ENCODE measurements at places on chromosomes 11 and 22.

- DNase-seq, result peak; percentile 82
Observed at GRCh38 chr22:46075764-46076531, 74.4 kb upstream of the PPARA start.

DNA sequence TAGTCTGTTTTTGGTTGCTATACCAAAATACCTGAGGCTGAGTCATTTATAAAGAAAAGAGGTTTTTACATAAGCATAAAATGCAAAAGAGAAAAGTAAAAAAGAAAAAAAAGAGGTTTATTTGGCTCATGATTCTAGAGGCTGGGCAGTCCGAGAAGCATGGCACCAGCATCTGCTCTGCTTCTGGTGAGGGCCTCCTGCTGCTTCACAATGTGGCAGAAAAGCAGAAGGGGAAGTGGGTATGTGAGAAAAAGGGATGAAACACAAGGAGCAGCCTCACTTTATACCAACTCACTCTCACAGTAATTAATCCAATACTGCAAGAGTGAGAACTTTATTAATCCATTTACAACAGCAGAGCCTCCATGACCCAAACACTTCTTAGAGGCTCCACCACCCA is 47.1 kb downstream of the MTNR1B start:
- no peak for DNase-seq

GRCh38 chr11:65884716-65885092 is 3.6 kb downstream of the FIBP start:
- peak; percentile 70 for DNase-seq

DNA sequence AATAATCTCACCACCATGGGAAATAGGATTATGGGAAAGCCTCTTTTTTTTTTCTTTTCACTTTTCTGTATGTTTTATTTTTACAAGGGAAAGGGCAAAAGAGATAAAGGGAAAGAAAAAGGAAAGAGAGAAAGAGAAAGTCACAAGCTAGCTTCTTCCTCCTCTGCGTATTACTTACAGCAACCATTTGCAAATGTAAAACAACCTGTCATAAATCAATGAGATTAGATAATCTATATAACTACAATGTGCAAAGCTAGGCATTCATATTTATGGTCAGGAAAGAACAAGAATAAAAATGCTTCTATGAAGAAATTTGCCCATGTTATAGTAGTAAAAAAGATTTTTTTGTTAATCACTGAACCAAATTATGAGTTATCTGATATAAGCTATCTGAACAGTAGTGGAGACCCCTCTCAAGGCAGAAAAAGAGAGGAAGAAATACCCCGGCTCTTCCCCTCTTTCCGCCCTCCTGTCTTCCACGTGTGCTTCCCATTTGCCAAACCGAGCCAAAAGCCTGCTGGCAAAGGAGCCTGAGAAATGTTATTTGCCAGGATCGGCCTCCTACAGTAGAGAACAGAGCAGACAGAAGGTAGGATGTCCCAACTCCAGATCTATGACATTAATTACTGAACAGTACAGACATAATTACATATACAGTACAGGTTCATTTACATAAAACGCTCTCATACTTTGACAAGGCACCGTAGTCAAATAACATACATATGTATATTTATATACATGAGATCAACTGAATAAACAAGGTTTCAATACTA is 50.2 kb downstream of the ARHGAP32 start:
- DNase-seq, result no peak

- DNase-seq, result no peak
Observed at GRCh38 chr11:95768521-95768920, 21.1 kb downstream of the FAM76B start.

- DNase-seq, result peak; percentile 50
Observed at GRCh38 chr22:30277547-30278344, 11.1 kb upstream of the OSM start.

GRCh38 chr11:34072832-34073231 is 21.3 kb downstream of the CAPRIN1 start:
- no peak for DNase-seq

DNA sequence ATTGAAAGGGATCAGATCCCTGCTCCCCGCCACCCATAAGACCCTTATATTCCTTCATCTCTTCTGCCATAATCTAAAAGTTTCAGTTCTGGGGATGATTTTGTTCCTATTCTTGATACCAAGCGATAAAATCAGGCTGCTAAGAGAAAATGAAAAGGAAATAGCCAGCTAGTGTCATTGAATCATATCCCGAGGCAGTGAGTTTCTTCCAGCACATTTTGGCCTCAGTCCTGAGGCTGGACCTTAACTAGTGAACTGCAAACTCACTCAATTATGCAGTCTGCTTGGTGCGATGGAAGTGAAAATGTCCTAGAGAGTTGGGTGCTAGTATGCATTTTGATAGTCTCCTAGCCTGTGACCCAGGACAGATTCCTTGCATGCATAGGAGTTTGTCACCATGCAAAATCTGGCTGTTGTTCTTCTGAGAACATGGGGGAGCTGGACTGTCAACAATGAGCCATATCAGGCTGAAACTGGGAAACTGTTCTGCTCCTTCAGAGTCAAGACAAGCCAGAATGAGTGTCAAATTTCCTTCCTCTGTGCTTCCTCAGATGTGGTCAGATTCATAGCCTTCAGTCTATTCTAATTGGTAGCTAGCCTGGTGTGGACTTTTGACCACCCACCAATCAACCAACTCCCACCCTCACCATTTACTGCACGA is 102.9 kb downstream of the CCDC81 start:
- DNase-seq, result no peak

DNA sequence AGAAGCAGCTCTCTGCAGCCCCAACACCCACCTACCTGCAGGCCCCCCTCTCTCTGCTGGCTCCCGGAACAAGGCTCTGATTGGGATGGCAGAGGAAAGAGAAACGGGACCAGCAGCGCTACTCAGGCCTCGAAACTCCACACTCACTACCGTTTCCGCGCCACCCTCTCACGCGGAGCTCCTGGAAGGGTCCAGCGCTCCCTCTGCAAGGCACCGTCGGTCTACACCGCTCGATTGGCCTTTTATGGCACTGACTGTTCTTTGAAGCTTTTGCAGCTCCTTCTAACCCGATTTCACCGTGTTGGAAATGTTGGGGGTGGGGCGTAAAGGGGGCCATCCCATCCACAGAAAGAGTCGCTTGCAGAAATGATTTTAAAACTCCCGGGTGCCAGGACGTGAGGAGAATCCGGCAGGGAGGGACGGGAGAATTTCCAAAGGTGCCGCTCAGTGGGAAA is 323 bp upstream of the PANX1 start:
- no peak for DNase-seq

All from hippocampal formation (tissue), 2 donors.